ENCODE measurements at places on chromosomes 2 and 18. TPM values are rescaled to one million over a fixed set of nuclear protein-coding genes. Genes with fewer than 3 reads are reported as not detected.
A peak's percentile ranks its signal among the peaks of the same experiment; 100 is the strongest.

The CYP26B1 gene
- total RNA-seq, result 0.07 TPM

The KCNJ13 gene
- total RNA-seq, result not detected

The TDRD15 gene
- 0.29 TPM for total RNA-seq

The SLC38A11 gene
- 9.2 TPM for total RNA-seq

The TEKT4 gene
- total RNA-seq, result not detected

DNA sequence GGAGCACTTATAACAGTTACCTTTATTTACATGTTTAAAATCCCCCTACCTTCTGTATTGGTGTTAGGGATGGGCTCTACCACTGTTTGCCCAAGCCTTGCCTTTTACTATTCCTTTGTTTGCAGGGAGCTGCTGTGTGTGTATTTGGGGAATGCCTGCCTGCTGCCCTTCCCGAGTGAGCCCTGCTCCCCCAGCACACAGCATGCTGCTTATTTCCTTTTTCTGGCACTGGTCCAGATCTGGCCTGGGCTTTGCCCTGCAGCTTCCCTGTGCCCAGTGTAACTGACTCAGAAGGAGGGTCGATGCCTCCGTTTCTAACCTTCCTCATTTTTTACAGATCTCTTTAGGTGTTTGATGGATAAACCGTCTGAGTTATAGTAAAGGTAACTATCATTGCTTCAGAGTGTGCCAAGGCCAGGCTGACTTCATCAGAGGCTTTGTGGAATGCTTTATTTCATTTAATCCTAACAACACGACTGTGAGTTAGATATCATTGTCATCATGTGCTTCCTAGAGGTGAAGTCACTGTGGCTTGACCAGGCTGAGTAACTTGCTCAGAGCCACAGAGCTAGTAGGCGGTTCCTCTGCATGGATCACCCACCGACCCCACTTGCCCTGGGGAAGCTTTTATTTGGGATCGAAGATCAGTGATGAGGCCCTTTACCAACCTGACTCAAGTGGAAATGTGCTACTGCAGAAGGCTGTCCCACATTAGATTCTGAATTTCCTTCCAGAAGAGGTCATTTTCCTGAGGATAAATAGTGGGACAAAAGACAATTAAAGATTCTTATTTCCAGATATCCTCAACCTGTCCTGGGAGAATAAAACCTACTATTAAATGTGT is 238.8 kb downstream of the ZNF407 start:
- peak; percentile 72 for DNase-seq

- DNase-seq, result no peak
Observed at GRCh38 chr2:57181315-57182038, 865.1 kb upstream of the VRK2 start.
